ENCODE measurements at places on chromosomes 11 and 22.

GRCh38 chr11:123587044-123587443 lies 67.4 kb downstream of the SCN3B start:
- no peak for DNase-seq

GRCh38 chr11:47124675-47125074 lies 52.0 kb downstream of the ARFGAP2 start:
- no peak for DNase-seq

DNA sequence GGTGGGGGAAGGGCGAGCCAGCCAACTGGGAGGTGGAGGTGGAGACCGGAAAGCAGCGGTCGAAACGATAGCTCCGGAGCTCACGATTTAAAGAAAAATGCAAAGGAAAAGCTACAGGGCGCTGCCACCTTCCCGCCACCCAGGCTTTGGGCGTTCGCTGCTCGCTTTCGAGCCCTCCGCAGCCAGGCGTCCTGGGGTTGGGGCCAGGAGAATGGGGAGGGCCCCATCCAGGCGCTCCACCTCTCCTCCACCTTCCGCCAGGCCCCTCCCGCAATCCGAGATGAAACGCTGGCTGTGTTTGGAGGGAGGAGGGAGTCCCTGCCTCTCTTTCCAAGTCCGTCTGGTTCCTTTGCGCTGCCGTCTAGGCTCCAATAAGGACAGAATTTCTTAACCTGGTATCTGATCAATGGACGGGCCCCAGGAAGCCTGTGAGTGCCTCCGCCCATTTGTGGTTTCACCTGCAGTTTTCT lies 483 bp upstream of the ABTB2 start:
- DNase-seq = peak; percentile 56

DNA sequence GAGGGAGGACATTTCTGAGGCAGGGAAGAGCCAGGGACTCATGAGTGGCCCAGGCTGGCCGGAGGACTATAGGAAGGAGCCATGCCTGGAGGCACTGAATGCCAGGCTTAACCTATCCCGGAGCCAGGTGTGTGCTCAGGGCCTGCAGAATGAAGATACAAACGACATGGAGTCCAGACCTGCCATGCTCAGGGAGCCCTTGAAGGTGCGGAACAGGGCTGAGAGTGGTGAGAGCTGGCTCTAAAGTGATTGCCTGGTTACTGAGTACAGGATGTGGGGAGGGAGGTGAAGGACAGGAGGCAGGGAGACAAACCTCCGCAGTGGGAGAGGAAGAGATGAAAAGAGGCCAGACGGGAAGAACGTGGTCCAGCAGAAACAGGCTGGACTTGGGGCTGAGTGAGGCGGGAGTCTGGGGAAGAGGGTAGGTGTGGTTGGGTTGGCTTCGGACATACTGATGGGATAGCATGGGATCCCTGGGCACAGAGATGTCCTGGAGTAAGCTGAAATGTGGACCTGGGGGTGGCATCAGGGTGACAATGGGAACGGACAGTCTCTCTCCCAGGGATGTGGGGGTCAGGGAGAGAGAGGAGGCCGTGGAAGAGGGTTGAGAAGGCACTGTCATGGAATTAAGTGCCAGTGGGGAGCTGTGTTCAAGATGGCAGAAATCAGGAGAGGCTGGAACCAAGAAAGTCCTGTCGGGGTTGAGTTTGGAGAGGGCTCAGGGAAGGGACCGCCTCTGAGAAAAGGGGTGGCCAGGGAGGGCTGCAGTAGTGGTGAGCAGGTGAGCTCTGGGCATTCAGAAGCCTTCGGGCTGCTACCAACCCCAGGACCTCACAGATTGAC lies 1.5 kb upstream of the ANKRD13D start:
- DNase-seq = no peak

DNA sequence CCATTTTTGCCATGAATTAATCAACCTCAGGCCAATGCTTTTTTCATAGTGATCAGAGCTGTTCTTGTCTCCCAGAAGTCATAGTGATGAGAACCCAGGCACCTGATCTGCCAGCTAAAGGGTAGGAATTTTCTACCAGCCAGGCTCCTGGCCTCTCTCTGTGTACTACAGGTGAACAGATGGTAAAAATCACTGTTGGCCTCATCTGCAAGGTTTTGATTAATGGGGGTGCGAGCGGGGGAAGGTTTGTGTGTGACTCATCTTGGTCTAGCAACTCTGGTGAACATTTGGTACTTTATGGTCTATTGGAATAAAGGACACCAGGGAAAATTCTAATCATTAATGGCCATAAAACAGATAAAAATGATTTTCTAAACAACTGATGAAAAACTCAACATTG lies 14.4 kb upstream of the APOL4 start:
- no peak for DNase-seq

GRCh38 chr11:69171476-69172240 lies 15.9 kb downstream of the SMIM38 start:
- no peak for DNase-seq

GRCh38 chr22:43310311-43310710 lies 32.9 kb downstream of the SCUBE1 start:
- DNase-seq = no peak
